ENCODE measurements at places on chromosomes 1 and 21.

- no peak for DNase-seq
Measured at GRCh38 chr1:232282498-232282897, 347.4 kb downstream of the SIPA1L2 start.

GRCh38 chr1:115099693-115100050 lies 10.4 kb upstream of the TSPAN2 start:
- DNase-seq: no peak

GRCh38 chr1:23963617-23964234 lies 4.1 kb downstream of the PNRC2 start:
- DNase-seq: no peak

DNA sequence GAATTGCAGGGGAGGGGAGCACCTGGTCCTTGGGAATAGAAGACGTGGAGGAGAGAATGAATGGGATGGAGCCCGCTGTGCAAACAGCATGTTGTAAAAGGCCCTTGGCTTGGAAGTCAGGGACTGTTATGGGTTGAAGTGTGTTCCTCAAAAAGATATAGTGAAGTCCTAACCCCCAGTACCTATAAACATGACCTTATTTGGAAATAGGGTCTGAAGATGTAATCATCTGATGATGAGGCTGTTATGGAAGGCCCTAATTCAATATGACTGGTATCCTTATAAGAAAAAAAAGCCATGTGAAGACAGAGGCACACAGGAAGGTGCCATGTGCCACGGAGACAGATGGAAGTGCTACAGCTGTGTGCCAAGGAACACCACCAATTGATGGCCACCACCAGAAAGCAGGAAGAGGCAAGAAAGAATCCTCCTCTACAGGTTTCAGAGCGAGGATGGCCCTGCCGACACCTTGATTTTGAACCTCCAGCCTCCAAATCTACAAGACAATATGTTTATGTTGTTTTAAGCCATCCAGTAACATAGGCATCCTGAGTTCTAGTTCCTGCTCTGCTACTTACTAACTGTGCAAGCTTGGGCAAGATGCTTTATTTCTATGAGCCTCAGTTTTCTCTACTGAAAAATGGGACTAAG lies 51.2 kb downstream of the LRRN2 start:
- no peak for DNase-seq

DNA sequence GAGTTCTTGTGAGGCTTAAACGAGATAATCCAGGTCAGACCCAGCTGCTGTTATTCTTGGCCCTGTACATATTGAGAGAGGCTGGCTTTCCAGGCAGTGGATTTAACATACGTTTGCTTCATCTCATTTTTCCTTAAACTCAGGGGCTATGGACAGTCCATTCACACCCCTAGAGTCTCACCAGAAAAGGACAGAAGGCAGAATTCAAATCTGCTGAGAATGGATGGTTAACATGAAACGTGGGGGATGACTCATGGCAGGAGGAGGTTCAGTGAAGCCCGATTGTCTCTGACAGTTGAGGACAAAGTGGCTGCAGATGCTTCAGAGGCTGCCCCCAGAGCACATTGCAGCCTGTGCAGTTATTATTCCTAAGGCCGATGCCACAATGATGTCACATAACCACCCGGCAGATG lies 39.5 kb downstream of the TGFB2 start:
- no peak for DNase-seq

GRCh38 chr1:44635439-44635838 lies 38.8 kb downstream of the TMEM53 start:
- no peak for DNase-seq

- DNase-seq: no peak
Measured at GRCh38 chr1:225820522-225821120, 10.7 kb downstream of the EPHX1 start.

DNA sequence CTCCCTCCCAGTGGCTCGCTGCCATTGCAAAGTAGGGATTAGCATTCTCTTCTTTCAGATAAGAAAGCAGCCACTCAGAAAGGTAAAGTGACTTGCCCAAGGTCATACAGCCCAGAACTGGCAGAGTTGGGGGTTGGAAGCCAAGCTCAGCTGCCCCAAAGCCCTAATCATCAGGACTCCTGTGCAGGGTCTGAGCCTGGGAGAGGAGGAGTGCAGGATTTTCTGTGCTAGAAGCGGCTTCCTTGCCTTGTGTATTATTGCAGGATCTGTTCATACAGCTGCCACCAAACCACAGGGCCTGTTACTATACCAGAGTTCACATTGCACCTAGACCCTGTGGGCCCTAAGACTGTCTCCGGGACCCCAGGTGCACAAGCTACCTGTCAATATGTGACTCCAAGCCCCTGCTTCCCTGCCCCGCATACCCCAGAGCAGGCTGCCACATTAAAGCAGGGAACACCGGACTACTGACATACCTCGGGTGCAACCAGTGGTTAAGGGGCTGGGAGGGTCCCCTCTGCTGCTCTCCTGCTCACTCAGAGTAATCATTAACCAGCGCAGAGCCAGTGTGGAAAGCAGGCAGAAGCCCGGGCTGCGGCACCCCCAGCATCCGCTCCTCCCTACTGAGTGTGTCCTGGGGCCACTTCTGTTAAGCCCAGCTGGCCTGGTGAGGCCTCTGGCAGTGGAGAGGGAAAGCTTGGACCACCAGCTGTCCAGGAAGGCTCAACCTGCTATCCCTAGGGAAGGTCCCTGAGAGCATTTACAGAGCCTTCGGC lies 15.8 kb downstream of the HSPG2 start:
- peak; percentile 56 for DNase-seq

DNA sequence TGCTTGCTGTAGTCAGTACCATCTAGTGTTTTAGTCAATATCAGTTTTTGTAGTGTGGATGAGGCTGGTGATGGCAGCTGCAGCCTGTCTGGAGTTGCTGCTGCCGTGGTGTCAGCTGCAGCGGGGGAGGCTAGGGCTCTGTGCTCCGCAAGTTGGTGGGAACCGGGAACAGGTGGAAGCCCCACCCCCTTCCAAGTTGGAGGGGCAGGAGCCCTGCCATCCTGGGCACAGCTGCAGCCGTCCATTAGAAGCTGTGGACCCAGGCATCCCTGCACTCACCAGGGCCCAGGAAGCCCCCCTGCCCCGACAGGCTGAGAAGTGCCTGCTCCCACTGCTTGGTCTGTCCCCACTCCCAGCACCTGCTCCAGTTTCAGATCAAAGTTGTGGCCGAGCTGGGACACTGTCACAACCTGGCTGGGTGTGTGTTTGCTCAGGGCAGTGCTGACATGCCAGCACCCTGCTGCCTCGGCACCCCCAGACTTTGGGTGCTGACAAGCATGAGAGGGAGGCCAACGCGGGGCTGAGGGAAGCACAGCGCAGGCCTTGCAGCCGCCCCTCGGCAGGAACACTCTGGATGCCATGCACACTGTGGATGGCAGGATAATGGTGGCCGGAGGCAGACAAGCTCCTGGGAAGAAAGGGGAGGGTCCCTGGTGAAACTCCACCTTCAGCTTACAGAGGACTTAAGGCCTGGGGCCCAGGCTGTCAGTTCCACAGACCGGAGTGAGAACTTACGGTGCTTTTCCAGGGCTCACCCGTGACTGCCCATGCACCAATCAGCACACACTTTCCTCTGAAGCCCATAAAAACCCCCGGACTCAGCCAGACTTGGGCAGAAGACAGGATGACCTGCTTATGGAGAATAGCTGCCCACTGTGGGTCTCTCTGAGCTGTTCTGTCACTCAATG lies 86.9 kb downstream of the ADARB1 start:
- no peak for DNase-seq

- no peak for DNase-seq
Measured at GRCh38 chr1:59604191-59604590, 210.6 kb upstream of the HOOK1 start.

DNA sequence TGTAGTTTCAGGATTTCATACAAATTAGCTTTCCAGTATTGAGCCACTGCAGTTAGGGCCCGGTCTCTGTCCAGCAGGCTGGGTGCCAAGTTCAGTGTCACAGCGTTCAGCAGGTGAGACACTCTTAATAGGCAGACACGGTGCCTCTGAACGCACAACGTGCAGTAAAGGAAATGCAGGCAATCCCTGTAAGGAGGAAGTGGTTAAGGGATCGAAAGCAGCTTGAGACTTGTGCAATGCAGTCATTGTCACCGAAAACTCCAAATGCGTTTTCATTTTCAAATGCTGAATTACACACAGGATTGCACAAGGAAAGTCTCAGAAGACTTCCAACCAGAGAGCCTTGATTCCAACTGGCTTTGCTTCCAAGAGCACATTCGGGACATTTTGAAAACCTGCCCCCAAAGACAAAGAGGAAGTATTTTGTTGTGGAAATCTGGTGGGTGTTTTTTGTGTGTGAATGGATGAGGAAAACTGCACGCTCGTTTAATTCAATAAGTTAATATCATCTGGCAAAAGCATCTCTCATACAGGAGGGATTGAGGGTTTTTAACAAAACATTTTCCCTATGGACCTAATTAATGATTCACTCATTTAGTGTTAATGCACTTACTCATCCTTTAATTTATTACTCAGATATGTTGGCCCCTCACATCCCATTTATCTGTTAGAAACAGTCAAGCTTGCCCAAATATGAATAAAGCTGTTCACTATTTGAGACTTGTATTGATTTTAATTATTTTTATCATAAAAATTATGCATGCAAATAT lies 61.6 kb downstream of the PTGS2 start:
- DNase-seq: peak; percentile 15

DNA sequence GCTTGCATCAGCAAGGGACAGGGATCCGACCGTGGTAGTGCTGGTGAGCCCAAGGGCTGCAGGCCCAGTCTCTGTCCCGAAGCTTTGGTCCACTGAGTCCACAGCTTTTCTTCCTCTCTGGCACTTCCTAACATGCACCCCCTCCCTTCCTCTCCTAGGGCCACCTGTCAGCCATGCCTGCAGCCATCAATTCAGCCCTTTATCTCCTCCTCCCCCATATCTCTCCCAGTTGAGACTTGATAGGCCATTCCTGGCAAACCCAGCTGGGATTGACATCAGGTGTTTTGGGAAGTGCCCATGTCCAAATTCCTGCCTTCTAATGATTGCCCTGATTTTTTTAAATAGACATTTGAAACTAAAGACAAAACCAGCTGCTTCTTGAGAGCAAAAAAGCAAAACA lies 25.6 kb downstream of the HLX start:
- DNase-seq: no peak

DNA sequence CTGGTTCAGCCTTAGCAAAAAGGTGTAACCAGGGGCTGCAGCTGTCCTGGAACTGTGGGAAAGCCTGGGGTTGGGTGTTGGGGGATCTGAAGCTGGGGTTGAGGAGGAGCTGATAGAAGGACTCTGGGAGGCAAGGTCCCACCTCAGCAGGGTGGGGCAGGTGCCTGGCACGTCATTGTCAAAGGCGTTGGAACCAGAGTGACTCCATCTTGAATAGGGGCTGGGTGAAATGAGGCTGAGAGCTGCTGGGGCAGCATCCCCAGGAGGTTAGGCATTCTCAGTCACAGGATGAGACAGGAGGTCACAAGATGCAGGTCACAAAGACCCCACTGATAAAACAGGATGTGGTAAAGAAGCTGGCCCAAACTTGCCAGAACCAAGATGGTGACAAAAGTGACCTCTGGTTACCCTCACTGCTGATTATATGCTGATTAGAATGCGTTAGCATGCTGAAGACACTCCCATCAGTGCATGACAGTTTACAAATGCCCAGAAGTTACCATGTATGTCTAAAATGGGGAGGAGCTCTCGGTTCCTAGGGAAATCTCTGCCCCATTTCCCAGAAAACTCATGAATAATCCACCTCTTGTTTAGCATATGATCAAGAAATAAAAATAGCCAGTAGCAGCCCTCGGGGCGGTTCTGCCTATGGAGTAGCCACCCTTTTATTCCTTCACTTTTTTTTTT lies 85.4 kb downstream of the IER5 start:
- no peak for DNase-seq

DNA sequence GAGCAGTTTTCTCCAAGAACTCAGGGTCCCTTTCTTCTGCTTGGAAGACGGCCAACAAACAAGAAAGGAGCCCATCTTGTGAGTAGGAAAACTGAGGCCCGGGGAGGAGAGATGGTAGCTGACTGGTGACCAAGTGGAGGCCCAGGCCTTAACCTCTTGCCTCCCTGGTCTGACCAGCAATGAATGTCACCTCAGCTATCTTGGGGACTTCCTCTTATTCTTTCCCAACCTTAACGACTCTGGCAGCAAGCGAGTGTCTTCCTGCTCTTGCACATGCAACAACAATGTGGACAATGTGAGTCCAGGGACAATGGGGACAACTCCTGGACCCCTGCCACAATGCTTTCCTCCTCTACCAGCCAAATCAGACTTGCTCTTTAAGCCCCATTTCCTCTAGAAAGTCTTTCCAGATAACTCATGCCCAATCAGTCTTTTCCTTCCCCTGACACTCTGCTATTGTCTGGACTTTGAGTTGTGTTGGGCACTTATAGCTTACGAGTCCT lies 12.6 kb downstream of the HSPG2 start:
- no peak for DNase-seq

- DNase-seq: no peak
Measured at GRCh38 chr1:37948841-37949240, 2.0 kb upstream of the INPP5B start.

DNA sequence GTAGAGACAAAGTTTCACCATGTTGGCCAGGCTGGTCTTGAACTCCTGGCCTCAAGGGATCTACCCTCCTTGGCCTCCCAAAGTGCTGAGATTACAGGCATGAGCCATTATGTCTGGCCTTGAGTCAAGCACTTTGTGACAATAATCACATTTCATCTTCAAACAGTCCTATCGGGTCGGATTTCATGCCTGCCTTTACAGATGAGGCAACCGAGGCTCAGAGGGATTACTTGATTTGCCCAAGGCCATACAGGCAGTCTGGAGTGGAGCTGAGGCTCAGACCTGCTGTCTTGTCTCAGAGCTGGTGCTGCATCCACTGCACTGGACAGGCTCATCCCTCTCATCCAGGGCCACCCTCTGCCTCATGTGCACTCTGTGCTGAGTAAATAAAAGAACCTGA lies 26.6 kb downstream of the FAM151A start:
- no peak for DNase-seq

DNA sequence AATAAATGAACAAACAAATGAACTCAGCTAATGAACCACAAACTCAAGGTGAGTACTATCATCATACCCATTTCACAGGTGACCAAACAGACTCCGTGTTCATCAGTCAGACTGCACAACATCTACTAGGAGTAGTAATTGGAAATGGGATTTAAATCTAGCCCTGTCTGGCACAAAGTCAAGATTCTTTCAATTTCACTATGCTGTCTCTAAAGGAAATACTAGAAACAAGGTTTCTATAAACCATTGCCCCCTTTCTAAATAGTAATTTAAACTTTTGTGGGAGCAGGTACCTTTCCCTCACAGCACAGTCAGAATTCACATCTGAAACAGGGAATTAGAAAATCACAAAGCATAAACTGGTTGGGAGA lies 160.3 kb downstream of the TGFBR3 start:
- DNase-seq: no peak

DNA sequence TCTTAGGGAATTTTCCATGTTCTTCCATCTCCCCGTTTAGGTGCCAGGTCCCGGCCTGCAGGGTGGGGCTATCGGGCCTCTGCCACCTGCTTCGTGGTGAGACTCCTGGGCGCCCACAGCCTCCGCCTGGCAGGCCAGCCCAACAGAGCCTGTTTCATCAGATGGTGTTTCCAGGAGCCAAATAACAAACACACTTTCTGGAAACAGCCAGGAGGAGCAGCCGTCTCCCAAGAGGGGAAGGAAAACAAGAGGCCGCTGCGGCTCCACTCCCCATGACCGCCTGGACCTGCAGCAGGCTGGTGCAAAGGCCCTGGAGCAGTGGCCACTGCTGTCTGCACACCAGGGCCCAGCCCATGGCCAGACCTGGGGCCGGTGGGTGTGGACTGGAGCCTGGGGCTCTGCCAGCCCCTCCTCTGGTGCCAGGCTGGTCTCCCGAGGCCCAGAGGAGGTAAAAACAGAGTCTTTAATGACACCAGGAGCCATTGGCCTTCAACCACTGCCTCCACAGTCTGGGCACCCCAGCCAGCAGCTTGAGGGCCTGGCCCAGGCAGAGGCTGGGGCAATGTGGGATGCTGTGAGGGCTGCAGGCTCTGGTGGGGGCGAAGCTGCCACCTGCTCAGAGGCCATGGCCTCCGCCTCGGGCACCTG lies 55.0 kb downstream of the SLX9 start:
- no peak for DNase-seq

All from body of pancreas (tissue), 4 donors.